Naive thymus-derived CD8-positive, alpha-beta T cell (primary cell): ENCODE measurements at places on chromosomes 3 and 15. TPM values are rescaled to one million over a fixed set of nuclear protein-coding genes. Genes with fewer than 3 reads are reported as not detected.

- no peaks in the 10 kb centered on the region for H3K36me3 ChIP-seq
- H3K4me1 ChIP-seq = no peaks in the 10 kb centered on the region
- H3K27me3 ChIP-seq = no peaks in the 10 kb centered on the region
- H3K4me3 ChIP-seq = no peak overlapping the region
- DNase-seq = no peak
- no peak overlapping the region for H3K27ac ChIP-seq
These were observed 148.1 kb downstream of the WDR72 start for GRCh38 chr15:53611145-53611920.

- DNase-seq = no peak
- H3K27ac ChIP-seq = no peak overlapping the region
- H3K36me3 ChIP-seq = no peaks in the 10 kb centered on the region
- H3K4me3 ChIP-seq = no peak overlapping the region
- no peaks in the 10 kb centered on the region for H3K27me3 ChIP-seq
These were observed 23.8 kb downstream of the STIMATE start for GRCh38 chr3:52873433-52874159.

- H3K4me3 ChIP-seq = no peak overlapping the region
- H3K27ac ChIP-seq = no peak overlapping the region
- H3K36me3 ChIP-seq = no peaks in the 10 kb centered on the region
- DNase-seq = no peak
- no peaks in the 10 kb centered on the region for H3K4me1 ChIP-seq
These were observed 167.0 kb upstream of the ANKRD28 start for GRCh38 chr3:15964605-15965442.

DNA sequence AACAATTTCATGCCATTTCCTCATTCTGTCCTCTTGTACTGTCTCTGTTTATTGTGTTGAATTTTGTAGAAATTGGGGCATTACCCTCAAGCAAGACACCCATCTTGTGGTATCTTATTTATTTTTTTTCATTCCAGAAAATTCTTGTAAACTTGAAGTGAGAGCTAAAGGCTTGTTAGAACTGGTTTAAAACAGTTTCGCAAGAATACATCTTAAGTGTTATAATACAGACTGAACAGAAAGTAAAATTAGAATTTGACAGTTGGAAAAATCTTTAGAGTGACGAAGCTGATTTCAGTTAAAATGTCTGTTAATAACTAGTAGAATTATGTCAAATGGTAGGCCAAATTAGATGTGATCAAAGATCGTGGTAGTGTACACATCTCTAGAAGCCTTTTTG is 26.9 kb downstream of the RNF13 start:
- no peak overlapping the region for H3K27ac ChIP-seq
- peaks cover 33% of the 10 kb centered on the region for H3K36me3 ChIP-seq
- no peak for DNase-seq
- H3K27me3 ChIP-seq = no peaks in the 10 kb centered on the region
- H3K4me1 ChIP-seq = peaks cover 51% of the 10 kb centered on the region

GRCh38 chr15:86973284-86973844 is 893.7 kb downstream of the AGBL1 start:
- H3K36me3 ChIP-seq = no peaks in the 10 kb centered on the region
- no peaks in the 10 kb centered on the region for H3K4me1 ChIP-seq
- H3K27me3 ChIP-seq = peaks cover 13% of the 10 kb centered on the region
- no peak for DNase-seq

DNA sequence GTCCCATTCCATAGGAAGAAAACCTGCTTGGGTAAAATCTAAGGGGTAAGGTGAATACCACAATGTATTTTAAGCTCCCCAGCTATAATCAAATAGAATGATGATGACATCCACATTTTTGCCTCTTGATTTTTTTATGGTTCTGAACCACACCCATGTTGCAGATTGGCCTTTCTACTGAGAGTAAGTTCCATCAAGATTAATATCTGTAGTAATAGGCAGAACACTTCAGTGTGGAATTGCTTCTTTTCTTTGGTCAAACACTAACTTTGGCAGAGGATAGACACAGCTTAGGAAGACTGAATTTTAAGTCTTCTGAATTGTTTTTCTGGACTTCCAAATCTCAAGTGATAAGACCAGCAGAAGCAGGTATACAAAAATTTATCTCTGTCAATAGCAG is 27.0 kb downstream of the PLS1 start:
- no peak overlapping the region for H3K4me3 ChIP-seq
- H3K27ac ChIP-seq = no peak overlapping the region
- H3K27me3 ChIP-seq = peaks cover 5% of the 10 kb centered on the region
- DNase-seq = no peak

DNA sequence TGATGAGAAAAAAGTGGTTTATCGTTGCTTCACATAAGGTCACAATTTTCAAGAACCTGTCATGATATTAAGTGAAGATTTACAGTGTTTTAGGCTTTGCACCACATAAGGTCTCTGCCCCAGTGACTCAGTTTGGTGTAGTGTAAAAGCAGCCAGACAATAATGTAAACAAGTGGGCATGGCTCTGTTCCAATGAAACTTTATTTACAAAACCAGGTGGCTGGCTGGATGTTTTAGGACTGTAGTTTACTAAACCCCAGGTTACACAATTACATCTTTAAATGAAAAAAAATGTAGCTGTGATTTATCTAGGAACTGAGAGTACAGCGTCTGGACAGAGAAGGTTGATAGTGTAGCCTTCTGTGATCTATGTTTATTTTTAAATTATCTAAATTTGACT is 9.7 kb upstream of the FBXL22 start:
- peaks cover 26% of the 10 kb centered on the region for H3K36me3 ChIP-seq
- H3K27ac ChIP-seq = no peak overlapping the region
- no peak overlapping the region for H3K4me3 ChIP-seq

- H3K36me3 ChIP-seq = peaks cover 4% of the 10 kb centered on the region
- no peak overlapping the region for H3K27ac ChIP-seq
- no peak for DNase-seq
These were observed 862.2 kb upstream of the DPPA4 start for GRCh38 chr3:110199588-110199943.

DNA sequence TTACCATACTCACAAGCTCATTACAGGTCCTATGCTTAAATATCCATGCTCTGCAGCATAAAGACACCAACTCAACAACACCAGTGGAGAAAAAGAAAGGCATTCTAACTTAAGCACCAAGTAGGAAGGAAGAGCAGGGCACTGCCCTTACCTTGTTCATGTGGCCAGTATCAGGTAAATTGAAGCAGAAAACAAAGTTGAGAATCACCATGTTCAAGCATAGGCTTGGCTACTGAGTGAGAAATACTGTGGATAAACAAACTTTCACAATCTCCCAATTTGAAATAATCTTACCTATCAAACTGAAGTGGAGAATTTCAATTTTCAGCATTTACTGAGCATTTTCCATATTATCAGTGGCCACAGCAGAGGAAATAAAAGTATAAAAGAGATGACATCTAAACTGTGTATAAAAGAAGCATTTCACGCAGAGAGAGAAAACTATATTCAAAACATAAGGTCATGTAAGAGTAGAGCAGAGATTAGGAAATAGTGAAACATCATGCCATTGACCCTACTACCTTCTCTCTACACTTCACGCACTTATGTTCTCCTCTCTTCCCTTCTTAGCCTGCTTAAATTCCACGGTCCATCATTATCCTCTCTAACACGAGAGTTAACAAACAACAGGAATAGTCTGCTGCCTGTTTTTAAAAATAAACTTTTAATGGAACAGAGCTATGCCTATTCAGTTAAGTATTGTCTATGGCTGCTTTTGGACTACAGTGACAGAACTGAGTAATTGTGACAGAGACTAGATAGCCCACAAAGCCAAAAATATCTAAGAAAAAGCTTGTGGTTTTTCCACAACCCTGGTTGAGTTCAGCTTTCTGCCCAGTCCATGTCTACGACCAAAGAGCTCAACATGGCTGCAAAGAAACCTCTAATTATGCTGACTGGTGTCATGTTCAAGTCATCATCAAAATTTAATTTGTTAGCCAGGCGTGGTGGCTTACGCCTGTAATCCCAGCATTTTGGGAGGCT is 142.5 kb downstream of the NR1I2 start:
- no peaks in the 10 kb centered on the region for H3K27me3 ChIP-seq
- H3K4me1 ChIP-seq = peaks cover 16% of the 10 kb centered on the region
- H3K27ac ChIP-seq = peak overlapping the region; percentile 1
- DNase-seq = no peak

DNA sequence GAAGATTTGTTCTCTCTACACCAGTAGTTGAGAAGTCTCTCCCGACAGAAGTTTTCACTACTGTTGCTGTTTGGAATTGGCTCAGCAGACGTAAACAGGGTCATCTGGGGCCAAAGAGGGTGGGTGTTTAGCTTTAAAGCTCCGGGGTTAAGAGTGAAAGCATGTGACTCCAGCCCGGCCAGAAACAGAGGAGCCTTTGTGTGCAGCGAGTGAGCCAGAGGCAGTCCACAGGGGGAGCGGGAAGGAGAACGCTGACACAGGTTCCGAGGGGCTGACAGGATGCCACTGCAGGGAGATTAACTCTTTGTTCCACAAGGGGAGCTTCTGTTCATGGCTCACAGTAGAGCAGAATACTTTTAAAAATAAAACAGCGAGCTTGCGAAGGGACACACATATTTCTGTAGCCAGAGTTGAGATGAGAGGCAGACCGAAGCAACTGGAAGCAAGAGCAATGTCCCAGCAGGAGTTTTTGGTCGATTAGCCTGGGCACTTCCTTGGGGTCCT is 26.9 kb downstream of the BMF start:
- peak overlapping the region; percentile 15 for H3K27ac ChIP-seq
- DNase-seq = no peak

GRCh38 chr3:123338620-123339061 is 110.2 kb downstream of the ADCY5 start:
- H3K4me3 ChIP-seq = no peak overlapping the region
- H3K4me1 ChIP-seq = peaks cover 7% of the 10 kb centered on the region
- no peak for DNase-seq
- H3K27ac ChIP-seq = no peak overlapping the region
- no peaks in the 10 kb centered on the region for H3K27me3 ChIP-seq
- no peaks in the 10 kb centered on the region for H3K36me3 ChIP-seq

AVEN gene
- 9.7 TPM for polyA plus RNA-seq

HHATL gene
- polyA plus RNA-seq = not detected

FBXO40 gene
- 0.07 TPM for polyA plus RNA-seq

PARP3 gene
- 5.5 TPM for polyA plus RNA-seq

WDR93 gene
- not detected for polyA plus RNA-seq

BNC1 gene
- polyA plus RNA-seq = not detected

ACAA1 gene
- polyA plus RNA-seq = 64.8 TPM

IGSF11 gene
- not detected for polyA plus RNA-seq

GOLGA6D gene
- polyA plus RNA-seq = not detected

PP2D1 gene
- polyA plus RNA-seq = 0.34 TPM

OR5K2 gene
- polyA plus RNA-seq = not detected
